ENCODE measurements at places on chromosomes 7 and 10.

GRCh38 chr10:33111488-33112051 lies 153.5 kb upstream of the ITGB1 start:
- DNase-seq = no peak

DNA sequence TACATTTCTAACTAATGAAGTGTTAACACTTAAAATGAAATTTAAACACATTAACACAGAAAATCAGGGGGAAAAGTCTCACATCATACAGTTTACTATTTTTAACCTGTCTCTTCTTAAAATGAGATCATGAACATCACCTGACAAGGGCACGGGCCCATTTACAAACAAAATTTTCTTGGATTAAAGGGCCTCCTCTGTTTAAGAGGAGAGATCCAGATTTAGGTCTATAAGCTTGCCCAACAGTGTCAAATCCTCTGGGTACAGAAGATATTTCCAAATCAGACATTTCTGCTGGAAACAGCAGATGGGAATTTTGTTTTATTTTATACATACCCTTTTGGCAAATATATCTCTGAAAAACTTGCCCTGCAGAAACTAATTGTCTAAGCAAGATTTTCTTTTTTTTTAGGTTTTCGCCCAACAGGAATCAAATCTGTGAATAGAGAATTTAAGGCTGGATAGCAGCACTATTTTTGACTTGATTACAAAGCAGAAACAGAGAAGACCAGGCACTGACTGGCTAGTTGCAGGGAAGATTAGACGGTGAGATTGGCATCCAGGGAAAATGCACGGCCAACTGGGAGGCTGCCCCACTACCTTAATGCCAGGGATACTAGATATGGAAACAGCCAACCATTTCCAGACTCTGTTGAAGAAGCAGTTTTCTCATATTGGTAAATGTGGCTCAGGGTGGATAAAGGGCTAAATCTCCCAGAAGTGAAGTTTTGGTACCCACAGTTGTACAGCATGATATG lies 173.4 kb downstream of the LRRN3 start:
- DNase-seq = no peak

DNA sequence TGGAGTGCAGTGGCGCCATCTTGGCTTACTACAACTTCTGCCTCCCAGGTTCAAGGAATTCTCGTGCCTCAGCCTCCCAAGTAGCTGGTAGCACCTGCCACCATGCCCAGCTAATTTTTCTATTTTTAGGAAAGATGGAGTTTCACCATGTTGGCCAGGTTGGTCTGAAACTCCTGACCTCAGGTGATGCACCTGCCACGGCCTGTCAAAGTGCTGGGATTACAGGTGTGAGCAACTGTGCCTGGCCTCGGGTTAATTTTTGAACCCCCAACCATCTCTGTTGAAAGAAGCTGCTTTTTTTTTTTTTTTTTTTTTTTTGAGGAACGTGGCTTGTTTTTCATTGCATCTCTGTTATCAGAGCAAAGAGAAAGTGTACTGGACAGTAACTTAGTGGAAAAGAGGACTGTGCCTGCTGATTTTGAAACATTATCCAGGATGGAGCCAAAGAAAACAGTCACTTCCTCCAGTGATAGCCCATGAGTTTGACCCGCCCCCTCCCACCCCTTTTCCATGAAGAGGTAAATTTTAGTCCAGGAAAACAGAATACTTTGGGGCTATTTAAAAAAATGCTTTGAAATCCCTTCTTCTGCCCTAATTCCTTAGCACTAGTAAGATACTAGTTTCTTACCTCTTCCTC lies 38.3 kb downstream of the WBP1L start:
- no peak for DNase-seq

DNA sequence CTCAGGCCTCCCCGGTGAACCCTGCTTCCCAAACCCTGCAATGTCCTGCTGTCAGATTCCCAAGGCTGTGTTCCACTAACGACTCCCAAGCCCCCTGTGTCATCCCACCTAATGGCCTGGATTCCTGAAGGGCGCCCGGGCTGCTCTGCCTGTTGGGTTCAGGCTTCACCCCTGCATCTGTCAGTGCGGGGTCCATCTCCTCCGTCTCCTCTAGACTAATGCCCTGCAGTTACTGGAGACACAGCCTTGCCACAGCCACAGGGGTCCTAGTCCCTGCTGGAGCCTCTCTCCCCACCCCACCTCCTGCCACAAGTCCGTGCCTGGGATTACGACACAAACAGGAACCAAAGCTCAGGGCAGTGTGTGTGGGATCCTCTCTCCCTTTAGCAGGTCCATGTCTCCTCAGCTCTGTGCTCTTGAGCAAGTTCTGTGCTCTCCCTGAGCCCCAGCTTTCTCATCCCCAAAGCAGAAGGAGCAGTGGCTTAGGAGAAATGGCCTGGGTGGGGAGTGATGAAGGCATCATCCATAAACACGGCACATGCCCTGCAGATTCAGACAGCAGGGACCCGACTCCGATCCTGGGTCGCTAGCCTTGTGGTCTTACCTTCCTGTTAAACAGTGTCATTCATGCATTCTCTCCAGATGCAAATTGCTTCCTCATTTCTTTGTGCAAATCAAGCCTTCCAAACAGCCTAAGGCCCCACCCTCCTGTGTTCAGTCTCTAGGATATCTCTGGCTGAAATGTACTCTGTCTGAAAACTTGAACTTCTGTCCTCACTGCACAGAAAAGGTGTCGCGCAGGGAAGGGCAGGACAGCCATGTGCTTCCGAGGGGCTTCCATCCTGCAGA lies 8.2 kb upstream of the RBP3 start:
- no peak for DNase-seq

DNA sequence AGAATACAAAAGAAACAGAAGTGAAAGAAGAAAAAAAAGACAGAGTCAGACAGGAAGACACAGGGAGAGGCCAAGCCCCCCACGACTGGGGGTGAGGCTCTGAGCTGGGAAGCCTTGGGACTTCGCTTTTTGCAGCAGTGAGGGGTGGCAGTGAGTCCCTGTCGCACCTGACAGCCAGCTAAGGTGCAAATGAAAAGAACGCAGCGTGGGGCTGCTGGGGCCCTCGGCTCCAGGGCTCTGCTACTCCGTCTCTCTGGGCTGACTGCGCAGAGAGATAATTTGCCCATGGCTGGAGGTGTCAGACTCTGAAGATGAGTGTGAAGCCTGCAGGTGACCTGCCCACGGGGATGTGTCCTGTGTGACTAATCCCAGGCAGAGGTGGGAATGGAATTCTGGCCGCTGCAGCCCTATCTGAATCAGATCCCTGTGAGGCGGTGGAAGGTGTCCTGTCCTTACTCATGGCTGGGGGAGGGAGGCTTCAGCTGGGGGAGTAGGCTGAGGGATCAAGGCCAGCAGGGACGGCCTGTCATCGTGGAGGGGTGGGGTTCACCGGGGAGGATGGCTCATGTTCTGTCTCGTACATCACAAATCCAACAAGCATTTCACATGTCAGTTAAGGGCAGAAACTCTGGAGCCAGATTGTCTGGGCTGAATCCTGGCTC lies 96.4 kb downstream of the SLIT1 start:
- no peak for DNase-seq

- no peak for DNase-seq
These were observed 184.2 kb downstream of the PTEN start for GRCh38 chr10:88047579-88047978.

- DNase-seq = no peak
These were observed 106.0 kb downstream of the CUBN start for GRCh38 chr10:17023386-17024298.

DNA sequence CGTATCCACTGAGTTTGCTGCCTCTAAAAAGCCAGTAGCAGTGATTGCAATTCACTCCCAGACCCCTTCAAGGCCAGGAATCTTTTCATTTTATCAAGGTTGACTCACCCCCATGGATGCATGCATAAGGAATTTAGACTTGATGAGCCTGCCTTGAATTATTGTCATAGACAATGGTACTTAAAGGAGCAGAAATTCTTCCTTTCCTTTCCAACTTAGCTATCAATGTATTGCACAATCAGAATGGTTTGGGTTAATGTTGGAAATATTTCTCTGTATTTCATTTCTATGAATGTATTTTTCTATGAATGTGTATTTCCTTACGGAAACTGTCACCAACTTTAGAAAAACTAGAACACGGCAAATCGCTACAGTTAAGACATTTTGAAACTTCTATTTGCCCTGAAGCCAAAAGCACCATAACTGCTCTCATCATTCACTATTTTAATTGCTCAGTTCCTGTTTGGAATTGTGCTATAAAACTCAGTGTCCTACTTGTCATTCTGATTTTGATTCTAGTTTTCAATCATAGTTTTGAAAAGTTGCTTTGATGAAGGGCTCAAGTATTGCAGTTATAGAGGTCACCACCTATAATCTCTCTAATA lies 355.7 kb upstream of the AKR1E2 start:
- no peak for DNase-seq

GRCh38 chr10:92231196-92231595 lies 59.7 kb downstream of the CPEB3 start:
- no peak for DNase-seq

DNA sequence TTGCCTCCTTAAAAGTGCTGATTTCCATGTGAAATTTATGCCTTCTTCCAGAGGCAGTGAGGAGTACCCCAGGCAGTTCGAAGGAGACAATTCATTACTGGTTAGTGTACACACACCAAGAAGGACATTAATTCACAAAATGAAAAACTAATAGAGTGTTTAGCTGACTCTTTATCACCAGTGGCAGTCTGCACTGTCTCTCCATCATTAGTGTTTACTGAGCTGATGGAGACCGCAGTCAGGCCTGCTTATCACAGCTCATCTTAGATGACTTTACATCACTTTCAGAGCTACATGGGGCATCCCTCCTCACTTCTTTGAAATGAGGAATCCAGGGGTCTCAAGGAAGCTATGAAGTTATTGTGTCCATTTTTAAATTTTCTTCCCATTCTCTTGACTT lies 155.5 kb upstream of the LRGUK start:
- DNase-seq = no peak

DNA sequence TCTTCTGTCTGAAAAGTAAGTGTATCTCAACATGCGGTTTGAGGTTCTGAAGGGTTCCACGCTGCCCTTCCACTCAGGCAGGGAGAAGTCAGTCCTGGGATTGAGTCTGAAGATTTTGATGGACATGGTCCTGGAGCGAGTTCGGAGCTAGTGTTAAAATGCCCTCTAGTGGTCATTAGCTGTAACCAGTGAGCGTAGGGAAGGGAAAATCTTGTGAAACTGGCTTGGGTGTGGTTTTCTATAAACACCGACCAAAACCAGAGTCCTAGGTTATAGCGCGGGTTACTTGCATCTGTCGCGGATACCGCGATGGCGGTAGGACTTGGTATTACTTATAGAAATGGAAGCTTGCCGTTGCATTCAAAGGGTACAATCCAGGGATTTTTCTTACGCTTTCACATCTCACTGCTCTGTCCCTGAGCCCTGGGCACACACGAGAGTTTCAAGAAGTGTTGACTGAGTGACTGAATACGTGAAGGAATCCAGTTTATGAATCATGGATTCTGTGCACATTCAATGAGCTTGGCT lies 348.2 kb upstream of the C7orf33 start:
- no peak for DNase-seq

DNA sequence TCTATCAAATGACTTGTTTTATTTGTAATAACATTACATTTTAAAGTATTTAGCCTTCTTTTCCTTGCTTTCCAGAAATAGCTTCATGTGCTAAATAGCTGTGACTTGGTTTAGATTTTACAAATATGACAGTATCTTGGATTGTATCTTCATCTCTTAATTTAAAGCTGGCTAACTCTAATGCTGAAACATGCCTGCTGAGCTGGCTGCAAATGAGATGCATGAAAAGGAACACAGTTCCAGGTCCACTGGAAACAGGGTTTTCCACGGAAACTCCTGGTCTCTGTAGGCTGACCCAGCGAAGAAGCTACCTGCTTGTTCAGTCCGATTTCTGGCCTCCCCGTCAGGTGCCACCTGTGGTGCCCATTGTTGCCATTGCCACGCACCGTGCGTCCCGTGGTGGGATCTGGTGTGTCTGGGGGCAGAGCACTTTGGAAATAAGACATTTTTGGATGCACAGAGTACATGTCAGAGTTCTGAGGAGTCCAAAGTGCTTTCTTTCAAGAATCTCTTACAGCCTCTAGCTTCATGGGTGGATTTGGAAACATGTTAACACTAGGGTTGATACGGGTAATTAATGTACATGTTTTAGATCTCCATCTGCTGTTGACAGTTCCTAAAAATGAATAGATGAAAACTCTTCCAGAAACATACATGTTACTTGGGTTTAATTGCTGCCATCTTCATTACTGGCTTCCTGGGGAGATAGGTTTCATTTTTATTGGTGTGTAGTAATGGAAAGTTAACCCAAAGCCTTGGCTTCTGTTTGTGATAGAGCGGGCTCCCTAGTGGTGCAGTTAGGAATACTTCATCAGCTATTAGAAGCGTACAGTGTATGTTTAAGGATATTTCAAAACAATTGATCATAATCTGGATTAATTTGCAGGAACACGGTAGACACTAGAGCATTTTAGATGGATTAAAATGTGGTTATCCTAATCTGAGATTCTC lies 45.0 kb downstream of the SHH start:
- no peak for DNase-seq

DNA sequence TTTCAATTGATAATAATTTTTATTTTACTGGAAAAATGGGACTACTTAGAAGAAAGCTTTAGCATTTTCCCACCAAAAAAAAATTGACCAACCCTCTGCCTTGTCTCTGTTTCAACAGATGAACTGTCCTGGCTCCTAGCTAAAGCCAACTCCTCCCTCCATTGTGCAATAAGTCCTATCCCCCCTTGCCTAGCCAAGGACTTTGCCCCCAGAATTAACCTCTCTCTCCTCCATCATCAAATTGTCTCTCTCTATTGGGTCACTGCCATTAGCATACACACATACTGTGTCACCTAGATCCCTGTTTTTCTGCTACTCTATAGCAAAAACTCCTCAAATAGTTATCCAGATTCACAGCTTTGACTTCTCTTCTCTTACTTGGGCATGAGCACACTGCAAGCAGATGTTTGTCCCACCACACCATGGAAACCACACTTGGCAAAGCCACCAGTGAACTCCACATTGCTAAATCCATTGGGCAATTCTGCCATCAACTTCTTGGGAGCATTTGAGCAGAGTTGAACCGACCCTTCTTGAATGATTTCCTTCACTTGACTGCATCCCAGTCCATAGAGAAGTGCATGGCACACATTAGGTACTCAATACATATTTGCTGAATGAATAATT lies 91.4 kb upstream of the NEBL start:
- DNase-seq = no peak

GRCh38 chr7:111226800-111227199 lies 135.9 kb downstream of the LRRN3 start:
- DNase-seq = no peak

DNA sequence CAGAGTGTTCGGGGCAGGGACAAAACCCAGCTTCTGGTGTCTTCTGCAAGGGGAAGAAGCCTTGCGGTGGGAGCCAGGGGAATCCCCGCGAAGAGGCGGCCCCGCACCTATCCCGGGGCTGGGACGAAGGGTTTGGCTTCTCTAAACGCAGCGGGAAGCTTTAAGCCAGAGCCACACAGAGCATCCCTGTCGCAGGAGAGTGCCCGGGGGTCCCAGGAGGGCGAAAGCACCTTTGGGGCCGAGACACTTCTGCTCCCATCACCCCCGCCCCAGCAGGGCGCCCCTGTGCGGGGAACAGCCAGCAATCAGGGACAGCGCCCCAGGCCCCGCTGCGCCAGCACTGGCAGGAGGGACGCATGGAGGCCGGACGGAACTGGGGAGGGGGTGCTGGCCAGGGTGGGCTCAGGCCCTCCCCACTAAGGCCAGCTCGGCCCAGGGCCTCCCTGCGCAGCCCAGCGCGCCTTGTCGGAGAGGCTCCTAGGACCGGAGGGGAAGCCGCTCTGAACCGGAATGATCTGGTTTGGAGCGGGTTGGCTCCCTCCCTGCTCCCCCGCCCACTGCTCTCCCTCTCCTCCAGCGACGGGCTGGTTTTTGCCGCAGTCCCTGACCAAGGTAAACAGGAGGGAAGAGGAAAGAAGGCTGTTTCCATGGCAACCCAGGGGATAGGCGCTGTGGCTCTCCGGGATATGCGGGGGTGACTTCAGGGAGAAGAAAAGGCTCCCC lies 63.9 kb downstream of the TMEM209 start:
- DNase-seq = no peak

Measured in activated naive CD4-positive, alpha-beta T cell (primary cell).